ENCODE measurements at places on chromosomes 1 and 21.

DNA sequence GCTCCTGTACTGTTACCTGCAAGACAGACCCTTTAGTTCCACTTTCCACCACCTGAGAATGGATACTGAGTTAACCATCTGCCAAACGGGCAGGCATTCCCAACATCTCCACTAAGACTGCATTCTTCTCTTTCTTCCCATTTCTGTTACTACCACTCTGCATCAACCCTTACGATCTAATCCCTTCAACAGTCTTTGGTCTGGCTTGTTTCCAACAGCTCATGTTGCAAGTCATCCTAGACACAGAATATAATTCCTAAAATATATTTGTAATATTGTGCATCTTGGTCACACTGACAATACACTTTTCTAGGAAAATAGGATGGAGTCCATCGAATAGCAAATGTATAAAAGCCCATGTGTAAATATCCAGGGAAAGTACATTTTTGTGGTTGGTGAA lies 166.7 kb downstream of the SIPA1L2 start:
- no peak for DNase-seq

- no peak for DNase-seq
These were observed 13.2 kb upstream of the CSF1 start for GRCh38 chr1:109897259-109897955.

GRCh38 chr1:220655509-220655908 lies 34.7 kb upstream of the C1orf115 start:
- no peak for DNase-seq

DNA sequence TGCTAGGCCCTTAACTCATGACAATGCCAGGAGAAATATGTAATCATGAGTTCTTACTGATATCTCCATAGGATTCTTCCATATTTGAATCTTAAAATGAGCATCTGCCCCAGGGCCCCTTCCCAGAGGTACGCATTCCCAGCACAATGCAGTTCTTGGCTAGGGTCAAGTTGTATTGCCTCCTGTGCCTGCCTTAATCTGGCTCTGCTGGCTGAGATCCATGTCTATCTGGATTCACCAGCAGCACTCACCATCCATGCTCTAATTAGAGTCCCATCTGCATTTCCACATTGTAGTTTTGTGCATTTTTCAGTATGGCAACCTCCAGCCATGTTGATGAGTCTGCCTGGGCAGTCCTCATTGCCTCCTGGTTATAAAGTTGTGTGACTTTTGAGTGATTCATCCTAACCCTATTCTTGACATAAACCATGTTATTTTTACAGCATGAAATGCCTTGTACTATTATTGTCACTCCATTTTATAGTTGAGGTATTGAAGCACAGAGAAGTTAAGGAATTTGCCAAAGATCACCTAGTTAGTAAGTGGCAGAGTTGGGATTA lies 55.9 kb downstream of the CAMSAP2 start:
- no peak for DNase-seq

GRCh38 chr1:57420981-57421785 lies 2.7 kb downstream of the DAB1 start:
- DNase-seq = no peak

DNA sequence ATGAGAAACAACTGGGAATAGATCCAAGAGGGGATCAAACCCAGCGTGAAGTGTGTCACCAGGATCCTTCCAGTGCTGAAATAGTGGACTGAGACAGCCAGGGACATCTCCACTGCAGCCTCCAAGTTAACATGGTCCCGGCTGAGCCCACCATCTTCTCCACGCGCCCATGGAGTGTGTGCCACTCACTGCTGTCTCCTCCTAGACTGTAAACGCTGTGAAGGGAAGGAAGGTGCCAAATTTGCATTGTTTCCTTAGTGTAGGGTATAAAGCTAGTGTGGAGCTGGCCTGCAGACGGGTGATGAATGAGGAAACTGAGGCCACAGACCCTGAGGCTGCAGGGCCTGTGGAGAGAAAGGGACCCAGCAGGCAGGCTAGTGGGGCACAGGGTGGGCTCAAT lies 183.6 kb downstream of the FOXD2 start:
- DNase-seq = no peak

DNA sequence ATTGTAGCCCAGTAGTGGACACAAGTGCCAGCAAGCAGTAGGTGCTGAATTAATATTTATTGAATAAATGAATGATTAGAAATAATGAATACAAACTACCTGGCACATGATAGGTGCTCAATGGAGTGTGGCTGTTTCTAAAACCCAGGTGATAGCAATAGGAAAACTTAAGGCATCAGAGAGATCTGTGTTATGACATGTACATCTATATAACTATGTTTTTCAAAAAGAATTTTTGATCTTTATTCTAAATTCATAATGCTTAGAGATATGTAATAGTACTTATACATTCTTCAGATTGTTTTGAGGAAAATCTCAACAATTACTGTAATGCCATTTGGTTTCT lies 5.0 kb downstream of the GADD45A start:
- DNase-seq = no peak

- DNase-seq = no peak
These were observed 101.1 kb downstream of the NPHP4 start for GRCh38 chr1:5891137-5891536.

DNA sequence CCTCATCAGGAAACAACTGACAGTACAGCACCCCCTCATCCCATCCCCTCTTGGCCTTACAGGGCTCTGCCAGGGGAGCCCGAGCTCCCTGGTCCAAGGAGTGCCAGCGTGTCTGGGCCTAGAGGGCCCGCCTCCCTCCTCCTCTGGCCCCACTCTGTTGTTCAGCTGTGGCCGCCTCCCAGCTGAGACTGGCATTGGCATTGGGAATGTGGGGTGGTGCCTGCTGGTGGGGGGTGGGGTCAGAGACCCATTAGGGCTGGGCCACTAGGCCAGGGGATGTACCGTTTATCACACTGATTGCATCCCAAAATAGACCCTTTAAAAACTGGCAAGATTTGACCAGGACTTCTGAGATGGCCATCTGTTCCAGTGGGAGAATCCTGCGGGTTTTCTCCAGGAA lies 1.4 kb downstream of the LDLRAP1 start:
- DNase-seq = no peak

- no peak for DNase-seq
These were observed 7.6 kb downstream of the CYP4X1 start for GRCh38 chr1:47031059-47031458.

- DNase-seq = no peak
These were observed 36.1 kb upstream of the KHDRBS1 start for GRCh38 chr1:31977385-31978131.

DNA sequence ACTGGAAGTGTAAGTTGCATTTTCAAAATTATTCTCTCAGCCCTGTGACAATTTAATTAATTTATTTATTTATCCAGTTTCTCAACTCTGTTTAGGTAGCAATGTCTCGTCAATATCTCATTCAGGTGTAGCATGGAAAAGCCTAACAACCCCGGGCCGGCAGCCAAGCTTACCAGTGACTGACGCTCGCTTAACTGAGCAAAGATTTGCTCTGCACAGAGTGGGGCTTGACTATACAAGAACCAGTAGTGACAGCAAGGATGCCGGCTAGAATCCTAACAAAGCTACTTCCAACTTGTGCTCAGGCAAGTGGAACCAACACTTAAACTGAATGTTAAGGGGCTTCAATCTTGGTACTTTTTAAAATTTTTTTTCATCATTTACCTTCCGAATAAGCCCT lies 80.9 kb upstream of the ESRRG start:
- DNase-seq = no peak

- DNase-seq = no peak
These were observed 311.9 kb downstream of the RYR2 start for GRCh38 chr1:237353918-237354317.

DNA sequence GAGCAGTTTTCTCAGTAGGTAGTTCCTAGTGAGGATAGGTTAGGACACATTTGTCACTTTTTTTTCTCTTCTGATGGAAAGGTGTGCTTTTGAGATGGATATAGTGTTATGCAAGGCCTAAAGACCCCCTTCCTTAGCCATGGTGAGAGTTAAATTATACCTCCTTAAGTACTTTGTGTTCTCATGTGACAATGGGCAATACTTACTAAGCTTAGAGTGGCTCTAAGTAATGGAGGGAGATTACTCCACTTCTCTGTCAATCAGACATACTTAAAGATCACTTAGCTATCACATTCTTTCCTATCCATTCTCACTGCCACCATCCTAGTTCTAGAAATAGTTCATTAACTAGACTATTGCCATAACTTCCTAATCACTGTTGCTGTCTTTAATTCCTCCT lies 265.6 kb downstream of the PBX1 start:
- no peak for DNase-seq

- no peak for DNase-seq
These were observed 3.4 kb upstream of the LEFTY2 start for GRCh38 chr1:225944387-225944786.

DNA sequence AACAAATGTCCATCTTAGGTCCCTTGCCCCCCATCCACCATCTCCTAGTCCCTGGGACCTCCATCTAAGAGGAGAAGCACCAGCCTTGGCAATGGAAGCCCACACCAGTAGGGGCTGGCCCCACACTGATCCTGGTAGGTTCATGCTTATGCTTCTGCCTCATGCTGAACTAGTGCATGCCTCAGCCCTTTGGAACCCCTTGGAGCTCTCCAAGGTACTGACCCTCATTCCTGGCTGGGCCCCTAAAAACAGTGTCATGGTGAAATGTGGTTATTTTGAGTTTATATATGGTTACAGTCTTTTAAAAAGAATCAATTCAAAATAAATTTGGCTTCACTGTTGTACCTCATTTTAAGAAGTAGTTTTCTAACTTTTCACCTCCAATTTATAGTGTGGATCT lies 108.3 kb downstream of the HIVEP3 start:
- no peak for DNase-seq

DNA sequence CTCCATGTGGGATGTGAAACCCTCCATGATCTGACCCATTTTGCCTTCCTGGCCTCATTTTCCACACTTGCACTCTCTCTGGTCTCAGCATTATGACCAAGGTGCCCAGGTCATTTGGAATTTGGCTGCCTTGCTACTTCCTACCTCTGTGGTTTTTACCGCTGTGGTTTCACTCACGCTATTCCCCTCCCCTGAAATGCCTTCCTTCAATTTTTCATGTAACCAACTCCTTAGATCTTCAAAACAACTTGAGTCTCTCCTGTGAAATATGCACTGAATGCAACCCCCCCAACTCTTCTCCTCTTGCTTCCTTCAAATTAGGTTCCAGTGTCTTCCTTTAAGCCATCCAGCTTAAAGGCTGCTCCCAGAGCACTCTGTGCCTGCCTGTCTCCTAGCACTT lies 50.1 kb downstream of the PHC2 start:
- no peak for DNase-seq

DNA sequence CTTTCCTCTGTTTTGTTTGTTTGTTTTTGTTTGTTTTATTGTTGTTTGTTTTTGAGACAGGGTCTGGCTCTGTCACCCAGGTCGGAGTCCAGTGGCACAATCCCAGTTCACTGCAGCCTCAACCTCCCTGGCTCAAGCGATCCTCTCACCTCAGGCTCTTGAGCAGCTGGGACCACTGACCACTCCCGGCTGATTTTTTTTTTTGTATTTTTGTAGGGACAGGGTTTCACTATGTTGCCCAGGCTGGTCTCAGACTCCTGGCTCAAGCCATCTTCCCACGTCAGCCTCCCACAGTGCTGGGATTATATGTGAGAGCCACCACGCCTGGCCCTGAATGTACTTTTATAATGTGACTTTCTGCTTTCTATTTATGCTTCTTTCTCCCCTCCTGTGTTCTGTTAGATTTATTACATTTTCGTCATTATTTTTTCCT lies 5.0 kb upstream of the CALML6 start:
- DNase-seq = no peak

GRCh38 chr1:164735315-164736052 lies 176.5 kb downstream of the PBX1 start:
- no peak for DNase-seq

GRCh38 chr1:32398401-32398800 lies 4.2 kb upstream of the BSDC1 start:
- no peak for DNase-seq

GRCh38 chr1:44421446-44421884 lies 16.4 kb downstream of the RNF220 start:
- no peak for DNase-seq
